ENCODE measurements at places on chromosomes 3 and 15. TPM values are rescaled to one million over a fixed set of nuclear protein-coding genes. Genes with fewer than 3 reads are reported as not detected.

Gene FGF7
- total RNA-seq: 33.7 TPM

- DNase-seq: no peak
Measured at GRCh38 chr3:152677491-152677890, 157.4 kb upstream of the P2RY1 start.

DNA sequence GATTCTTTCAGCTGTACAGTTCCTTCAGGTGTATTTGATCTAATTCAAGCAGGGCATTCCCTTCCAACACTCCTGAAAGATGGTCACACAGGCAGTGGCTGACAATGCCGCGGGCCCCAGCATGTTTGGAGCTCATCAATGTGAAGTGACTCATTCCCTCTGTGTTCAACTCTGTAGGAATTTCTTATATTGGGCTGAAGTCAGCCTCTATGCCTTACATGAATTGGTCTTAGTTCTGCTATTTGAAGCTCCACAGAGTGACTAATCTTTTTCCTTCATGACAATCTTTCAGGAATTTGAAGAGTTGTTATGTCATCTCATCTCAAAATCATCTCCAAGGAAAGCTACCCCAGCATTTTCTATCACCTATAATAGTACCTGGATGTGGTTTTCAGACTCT is 142.5 kb upstream of the C2CD4B start:
- no peak for DNase-seq

Gene LDHAL6B
- total RNA-seq: not detected

GRCh38 chr15:43550527-43551363 is 33.3 kb downstream of the MAP1A start:
- DNase-seq: no peak

DNA sequence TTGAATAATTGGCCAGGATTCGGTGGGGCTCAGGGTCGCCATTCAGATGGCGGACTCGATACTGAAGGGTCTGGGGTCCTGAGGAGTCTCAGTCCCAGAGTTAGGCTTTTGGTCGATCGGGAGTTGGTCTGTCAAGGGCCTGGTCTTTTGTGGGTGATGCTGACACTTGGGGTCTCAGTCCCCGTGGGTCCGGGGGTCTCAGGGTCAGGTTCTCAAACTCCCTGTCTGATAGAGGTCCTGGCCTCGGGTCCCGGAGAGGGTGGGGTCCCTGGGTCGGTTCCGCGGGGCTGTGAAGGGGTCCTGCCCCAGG is 467 bp downstream of the NCKIPSD start:
- no peak for DNase-seq
